CD4-positive, alpha-beta T cell treated with Interleukin-2 at 100 ng/mL for 4 hours (primary cell): ENCODE measurements at places on chromosomes 5 and 9.

GRCh38 chr5:67305913-67306710 is 109.5 kb upstream of the CD180 start:
- no peak for DNase-seq

DNA sequence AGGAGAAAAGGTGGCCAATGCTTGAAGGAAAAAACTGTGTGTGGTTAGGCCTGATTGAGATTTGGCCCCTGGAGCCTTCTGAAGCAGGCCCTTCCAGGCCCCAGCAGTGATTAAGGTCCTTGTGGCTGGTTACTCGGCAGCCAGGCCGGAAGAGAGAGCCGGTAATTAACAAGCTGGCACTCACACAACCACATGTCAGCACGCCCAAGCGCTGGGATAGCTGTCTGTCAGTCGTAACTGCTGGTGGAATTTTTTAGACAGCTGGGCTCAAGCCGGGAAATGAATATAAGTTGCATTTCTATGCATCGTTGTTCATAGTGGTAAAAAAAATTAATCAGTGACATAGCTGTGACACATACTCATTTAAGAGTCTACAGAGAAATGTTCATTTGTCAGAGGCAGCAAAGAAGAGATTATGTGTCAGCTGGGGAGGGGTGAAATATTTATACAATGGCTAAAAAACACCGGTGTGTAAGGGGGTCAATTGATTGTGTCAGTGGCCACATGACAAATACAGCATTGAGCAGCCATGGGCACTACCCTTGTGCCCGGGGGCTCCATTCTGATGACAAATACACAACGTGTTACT is 13.7 kb upstream of the ARAP3 start:
- no peak for DNase-seq

- no peak for DNase-seq
Observed at GRCh38 chr5:39462211-39462610, 37.4 kb upstream of the DAB2 start.

- no peak for DNase-seq
Observed at GRCh38 chr5:170365831-170366230, 23.3 kb downstream of the KCNMB1 start.

GRCh38 chr9:98823666-98824334 is 16.3 kb downstream of the GALNT12 start:
- no peak for DNase-seq

- no peak for DNase-seq
Observed at GRCh38 chr9:7313389-7313788, 486.2 kb downstream of the DMAC1 start.
